ENCODE measurements at places on chromosomes 5 and 9. TPM values are rescaled to one million over a fixed set of nuclear protein-coding genes. Genes with fewer than 3 reads are reported as not detected.

GRCh38 chr9:136089697-136090045, 5.4 kb downstream of the NACC2 start:
- no peak for DNase-seq

DNA sequence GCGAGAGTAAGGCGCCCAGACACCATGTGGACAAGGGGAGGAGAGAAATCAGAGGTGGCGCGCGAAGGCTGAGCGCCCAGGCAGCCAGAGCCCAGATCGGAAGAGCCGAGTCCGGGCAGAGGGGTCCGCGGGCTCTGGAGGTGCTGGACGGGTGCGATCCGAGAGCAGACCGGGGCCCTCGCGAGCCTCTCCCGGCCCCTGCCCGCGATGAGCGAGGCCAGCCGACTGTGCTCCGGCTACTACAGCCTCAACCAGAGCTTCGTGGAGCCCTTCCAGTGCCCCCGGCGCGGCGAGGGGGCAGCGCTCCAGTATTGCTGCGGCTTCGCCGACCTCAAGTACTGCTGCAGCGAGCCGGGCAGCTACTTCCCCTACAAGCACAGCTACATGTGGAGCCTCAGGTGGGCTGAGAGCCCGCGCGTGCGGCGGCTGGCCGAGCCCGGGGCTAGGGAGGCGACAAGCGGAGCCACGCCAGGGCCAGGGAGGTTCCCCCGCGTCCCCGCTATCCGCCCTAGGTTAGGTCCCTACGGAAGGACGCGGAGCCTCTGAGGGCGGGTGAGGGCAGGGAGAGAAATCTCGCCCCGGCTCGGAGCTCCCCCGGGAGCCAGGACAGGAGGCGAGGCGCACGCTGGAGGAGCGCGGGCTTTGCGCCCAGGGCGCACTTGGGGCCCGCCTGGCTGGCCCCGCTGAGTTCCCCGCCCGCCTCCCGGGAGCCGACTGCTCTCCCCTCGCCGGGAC, at the start of gene SHISAL2B:
Gene SHISAL2B (plus strand): TSS at position 87 of the 735 bp plus-strand sequence. CDS start 121 bp downstream, at position 208.
- DNase-seq: peak; percentile 83

DNA sequence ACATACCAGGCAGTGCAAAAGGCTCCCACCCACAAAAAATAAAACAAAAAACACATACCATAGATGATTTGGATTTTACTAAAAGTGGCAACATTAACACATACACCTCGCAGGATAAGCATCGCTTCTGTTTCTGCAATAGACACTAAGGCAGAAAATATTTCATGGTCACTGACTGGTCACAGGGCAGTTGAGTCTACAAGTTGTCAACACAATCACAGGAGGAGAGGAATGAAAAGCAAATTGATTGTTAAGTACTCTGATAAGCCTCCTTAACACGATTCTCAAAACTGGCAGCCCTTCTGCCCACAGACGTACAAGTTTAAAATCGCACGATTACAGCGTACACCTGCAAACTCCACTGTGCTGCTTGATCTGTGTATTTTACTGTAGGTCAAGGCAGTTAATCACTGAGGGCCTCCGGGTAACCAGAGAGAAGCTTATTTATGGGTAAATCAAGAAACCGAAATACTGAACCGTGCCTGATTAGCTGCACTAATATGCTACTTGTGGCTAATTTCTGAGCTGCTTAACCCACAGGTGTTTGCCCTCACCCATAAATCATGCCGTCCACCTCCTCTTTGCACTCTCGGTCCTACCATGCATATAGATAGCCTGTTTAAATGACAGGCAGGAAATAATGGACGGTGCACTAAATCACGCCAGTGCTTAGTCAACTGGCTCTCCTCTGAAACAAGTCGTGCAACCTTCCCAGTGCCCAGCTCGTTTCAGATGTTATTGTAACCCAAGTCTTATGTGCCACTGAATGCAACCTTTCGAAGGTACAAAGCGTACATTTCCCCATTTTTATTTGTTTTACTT, 659.4 kb upstream of the ADAMTS16 start:
- DNase-seq: no peak

POLR3G gene
- 126 TPM for total RNA-seq

DNA sequence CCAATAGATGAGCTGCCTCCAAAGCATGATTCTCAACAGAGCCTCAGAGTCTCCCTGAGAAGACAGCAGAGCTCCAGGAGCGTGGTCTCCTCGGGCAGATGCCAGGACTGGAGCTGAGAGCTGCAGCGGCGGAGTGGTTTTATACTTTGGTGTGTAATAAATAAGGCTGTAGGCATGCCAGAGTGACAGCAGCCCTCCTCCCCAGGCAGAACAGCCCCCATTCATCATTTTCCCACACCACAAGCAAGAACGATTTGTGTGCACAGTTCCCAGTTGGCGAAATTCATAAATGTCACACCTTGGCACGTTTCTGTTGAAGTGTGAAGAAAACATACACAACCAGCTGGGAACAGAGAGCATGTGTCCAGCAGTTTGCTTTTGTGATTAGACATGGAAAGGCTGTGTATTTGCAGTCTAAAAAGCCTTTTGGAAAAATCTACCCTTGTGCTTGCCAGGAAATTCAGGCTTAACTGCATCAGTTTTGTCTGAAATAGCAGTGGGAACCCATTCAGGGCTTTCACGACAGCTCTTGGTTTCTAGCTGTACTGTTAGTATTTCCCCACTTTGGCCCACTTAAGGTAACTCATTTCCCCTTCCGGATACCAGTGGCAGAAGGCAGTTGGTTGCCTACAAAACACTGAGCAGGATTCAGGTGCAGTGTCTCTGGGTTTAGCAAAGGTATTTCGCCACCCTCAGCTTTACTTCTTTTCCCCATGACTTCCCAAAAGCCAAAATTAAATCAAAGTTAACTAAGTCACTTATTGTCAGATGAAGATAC, at the start of gene C1QTNF3:
Gene C1QTNF3 (minus strand): TSS at position 115 of the 778 bp plus-strand sequence. CDS start 88 bp downstream, at position 27.
- no peak for DNase-seq

ZNF782 gene
- total RNA-seq: 2.6 TPM

CDKN2A gene
- total RNA-seq: not detected

POU4F3 gene
- total RNA-seq: not detected

GRCh38 chr9:125374443-125375309, 113.0 kb downstream of the GAPVD1 start:
- peak; percentile 95 for DNase-seq

PCA3 gene
- total RNA-seq: not detected

SCAI gene
- total RNA-seq: 6.4 TPM

Data from H7 (cell line).